ENCODE measurements at places on chromosomes 11 and 22.

DNA sequence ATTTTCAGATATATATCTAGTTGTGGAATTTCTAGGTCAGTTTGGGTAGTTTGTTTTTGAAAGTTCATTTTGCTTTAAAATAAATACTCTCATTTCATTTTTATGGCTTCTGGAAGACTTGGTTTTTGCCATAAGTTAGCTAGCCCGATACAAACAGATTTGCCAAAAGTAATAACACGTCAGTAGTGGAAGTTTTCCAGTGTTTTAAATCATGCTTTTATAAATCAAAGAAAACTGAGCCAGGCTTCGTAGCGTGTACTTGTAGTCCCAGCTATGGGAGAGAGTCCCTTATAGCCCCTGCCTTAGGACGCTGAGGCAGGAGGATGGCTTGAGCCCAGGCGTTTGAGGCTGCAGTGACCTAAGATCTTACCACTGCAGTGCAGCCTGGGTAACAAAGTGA is 21.7 kb upstream of the MICALL1 start:
- peak; percentile 73 for DNase-seq

GRCh38 chr11:115924744-115925567 is 420.7 kb upstream of the CADM1 start:
- DNase-seq: no peak

DNA sequence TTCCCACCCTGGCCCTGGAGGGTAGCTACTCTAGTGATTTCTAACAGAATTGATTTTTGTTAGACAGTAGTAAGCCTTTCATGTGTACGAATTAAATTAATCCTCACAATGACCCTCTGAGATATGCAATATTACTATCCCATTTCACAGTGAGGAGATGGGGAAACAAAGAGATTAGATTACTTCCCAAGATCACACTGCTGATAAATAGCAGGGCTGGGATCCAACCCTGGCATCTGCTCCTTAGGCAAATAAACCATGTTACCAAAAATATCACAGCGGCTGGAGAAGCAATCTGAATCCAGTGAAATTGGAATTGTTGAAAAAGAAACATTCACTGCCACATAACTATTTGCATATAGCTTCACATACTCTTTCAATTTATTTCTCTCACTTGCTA is 12.8 kb upstream of the CAVIN3 start:
- no peak for DNase-seq

- peak; percentile 11 for DNase-seq
Observed at GRCh38 chr11:122246874-122247273, 130.9 kb upstream of the BLID start.
